ENCODE measurements at places on chromosomes 2 and 18.

- DNase-seq = peak; percentile 51
These were observed 83.2 kb upstream of the EPC2 start for GRCh38 chr2:148561389-148561788.

DNA sequence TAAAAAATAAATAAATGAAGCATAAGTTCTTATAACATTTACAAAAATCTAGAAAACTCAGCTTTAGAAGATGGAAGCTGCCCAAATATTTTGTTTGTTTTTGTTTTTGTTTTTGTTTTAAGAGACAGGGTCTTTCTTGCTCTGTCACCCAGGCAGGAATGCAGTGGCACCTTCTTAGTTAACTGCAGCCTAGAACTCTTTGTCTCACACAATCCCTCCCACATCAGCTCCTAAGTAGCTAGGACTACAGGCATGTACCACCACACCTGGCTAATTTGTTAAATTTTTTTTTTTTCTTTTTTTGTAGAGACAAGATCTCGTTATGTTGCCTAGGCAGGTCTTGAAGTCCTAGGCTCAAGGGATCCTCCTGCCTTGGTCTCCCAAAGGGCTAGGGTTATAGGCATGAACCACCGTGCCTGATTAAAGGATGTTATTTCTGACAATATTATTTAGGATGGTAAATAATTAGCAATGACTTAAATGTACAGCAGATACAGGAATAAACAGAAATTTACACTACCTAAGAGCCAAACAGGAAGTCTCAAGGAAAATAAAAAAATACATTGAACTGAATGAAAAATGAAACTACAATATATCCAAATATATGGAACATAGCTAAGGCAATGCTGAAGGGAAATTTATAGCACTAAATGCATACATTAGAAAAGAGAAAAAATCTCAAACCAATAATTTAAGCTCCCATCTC, 17.2 kb downstream of the SESTD1 start:
- no peak for DNase-seq

DNA sequence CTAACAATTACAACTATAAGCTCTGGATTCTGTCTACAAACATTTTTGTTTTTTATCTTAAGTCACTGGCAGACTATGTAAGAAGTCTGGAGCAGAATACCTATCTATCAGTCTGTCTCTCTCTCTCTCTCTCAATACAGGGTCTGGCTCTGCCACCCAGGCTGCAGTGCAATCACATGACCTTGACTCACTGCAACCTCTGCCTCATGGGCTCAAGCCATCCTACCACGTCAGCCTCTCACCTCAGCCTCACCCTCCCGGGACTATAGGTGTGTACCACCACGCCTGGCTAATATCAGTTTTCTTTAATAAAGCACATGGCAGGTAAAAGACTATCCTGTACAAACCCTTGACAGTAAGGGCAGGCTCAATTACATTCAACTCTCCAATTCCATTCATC, 96.9 kb downstream of the OSBPL1A start:
- no peak for DNase-seq

DNA sequence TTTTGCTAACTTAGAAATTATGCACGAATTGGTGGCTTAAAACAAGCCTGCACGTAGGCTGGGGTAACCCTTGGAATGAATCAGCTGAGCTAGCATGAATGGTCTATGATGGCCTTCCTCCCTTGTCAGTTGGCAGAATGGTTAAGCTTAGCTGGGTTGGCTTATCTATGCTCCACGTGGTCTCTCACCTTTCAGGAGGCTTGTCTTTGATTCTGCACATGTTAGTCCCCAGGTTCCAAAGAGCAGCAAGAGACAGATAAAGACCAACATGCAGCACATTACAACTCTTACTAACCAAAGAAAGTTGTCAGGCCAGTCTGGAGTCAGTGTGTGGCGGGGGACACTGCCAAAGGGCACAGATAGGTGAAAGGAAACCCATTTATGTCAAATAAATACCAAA, 700.9 kb upstream of the SYT4 start:
- DNase-seq = no peak

DNA sequence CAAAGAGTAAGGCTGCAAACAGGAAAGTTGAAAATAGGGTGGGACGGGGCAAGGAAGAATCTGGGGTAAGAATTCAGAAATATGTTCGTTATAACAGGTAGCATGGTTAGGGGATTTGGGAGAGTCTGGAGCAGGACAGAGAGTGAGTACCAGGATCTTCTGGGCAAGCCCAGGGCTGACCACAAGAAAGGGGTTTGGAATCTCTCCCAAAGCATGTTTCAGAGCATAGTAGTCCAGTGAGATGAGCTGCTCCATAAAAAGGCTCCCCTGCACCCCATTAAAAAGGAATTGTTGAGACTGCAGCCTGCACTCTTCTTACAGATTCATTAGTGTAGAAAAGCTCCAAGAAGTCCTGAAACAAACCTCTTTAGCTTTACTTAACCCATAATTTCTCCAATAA, 291.1 kb downstream of the MTX2 start:
- DNase-seq = no peak

- DNase-seq = no peak
These were observed 198.4 kb downstream of the RBM43 start for GRCh38 chr2:151063271-151063670.

DNA sequence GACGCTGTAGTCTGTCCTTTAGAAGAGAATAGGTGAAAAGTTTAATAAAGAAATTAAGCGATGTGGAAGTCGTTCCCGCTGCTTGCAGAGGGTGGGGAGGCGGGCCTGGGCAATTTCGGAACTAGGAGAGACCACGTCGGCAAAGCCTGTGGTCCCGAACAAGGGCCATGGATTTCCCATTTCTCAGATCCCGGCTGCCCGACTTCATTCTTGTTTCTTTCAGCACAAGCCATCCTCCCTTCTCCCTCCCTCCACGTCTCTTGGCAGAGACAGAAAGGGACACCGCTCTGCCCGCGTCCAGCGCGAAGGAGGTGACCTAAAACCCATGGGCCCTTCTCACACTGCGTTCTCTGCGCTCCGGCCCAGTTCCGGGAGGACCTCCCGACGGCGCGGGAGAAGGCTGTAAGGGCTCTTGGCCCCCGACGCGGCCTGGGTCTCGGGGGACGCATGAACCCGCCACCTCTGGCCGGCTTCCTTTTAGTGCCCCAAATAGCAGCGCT, 2.2 kb upstream of the BCL2L11 start:
- no peak for DNase-seq
